Astrocyte of the spinal cord (primary cell): ENCODE measurements at places on chromosomes 16 and 17.

DNA sequence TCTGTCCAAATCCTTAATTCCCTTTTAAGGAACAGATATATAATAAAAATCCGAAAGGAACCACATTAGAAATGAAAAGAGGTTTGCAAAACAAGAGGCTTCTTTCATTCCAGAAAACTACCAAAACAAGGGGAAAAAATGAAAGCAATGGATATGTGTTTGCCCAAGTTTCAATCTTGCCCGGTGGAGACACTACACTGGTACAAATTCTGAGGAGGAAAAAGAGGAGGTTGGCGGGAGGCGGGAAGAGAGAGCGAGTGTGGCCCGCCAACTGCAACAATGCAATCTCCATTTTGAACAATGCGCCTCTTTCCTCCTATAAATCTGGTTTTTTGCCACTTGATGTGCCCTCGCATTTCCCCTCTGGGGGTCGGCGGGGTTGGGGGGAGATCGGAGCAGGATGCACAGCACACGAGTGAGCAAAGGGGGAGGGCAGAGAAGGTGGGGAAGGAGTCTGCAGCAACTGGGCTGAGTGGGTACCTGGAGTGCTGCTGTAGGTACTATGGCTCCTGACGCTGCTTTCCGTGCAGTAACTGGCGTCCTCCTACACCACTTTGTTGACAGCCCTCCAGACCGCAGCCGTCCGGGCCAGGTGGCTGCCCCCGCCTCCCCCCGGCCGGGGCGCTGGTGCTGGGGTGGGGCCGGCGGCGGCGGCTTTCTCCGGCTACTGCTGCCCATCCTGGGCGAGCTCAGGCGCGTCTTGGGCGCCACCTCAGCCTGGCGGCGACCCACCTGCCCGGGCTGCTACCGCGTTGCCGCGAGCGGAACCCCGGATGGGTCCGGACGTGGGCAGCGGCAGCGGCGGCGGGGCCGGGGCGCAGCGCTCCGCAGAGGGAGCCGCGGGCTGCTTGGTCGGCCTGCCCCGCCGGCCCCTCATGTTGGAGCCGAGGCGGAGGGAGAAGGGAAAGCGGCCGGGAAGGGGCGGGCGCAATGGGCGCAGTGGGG lies 93.8 kb upstream of the PLEKHM1 start:
- DNase-seq = peak; percentile 53

- DNase-seq = no peak
These were observed 109.7 kb downstream of the PLCG2 start for GRCh38 chr16:81888520-81889394.

- no peak for DNase-seq
These were observed 58.5 kb downstream of the TNFRSF13B start for GRCh38 chr17:16913463-16913862.

DNA sequence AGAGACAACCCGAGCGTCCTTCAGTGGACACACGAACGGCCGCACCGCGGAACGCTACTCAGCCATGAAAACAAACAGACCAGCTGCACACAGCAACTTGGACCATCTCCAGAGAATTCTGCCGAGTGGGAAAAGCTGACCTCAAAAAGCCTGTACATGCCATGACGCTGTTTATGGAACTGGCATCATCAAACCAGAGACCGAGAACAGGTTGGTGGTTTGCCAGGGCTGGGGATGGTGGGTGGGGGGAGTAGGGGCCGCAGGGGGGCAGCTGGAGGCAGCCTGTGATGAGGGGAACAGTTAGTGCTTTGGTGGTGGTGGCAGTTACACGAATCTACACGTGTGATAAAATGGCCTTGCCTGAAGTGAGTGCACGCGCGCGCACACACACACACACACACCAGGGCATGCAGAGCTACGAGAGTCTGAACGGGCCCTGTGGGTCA lies 169.8 kb downstream of the LAT start:
- peak; percentile 52 for DNase-seq

GRCh38 chr16:84828322-84828721 lies 8.5 kb downstream of the CRISPLD2 start:
- DNase-seq = no peak

GRCh38 chr16:1081734-1082265 lies 9.3 kb downstream of the SSTR5 start:
- DNase-seq = no peak

- no peak for DNase-seq
These were observed 31.8 kb downstream of the UBN1 start for GRCh38 chr16:4879049-4879448.

- peak; percentile 67 for DNase-seq
These were observed 163.5 kb upstream of the CDH11 start for GRCh38 chr16:65285128-65286048.

GRCh38 chr17:58476812-58477211 lies 11.4 kb downstream of the HSF5 start:
- no peak for DNase-seq

GRCh38 chr16:81612351-81613163 lies 166.5 kb upstream of the PLCG2 start:
- no peak for DNase-seq

GRCh38 chr16:10751291-10751697 lies 7.7 kb downstream of the NUBP1 start:
- DNase-seq = no peak

- peak; percentile 87 for DNase-seq
These were observed 26.2 kb upstream of the PMFBP1 start for GRCh38 chr16:72198021-72198711.

DNA sequence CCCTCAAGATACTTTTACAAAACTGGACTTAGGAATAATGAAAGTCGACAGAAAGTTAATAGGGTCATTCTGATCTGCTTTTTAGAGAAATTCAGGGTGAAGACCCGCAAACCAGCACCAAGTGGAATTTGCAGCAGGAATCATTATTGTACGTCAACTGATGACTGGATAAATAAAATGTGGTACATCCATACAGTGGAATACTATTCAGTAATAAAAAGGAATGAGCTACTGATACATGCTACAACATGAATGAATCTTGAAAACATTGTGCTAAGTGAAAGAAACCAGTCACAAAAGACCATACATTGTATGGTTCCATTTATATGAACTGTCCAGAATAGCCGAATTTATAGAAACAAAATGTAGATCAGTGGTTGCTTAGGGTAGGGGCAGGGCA lies 83.1 kb downstream of the GNAO1 start:
- DNase-seq = no peak

GRCh38 chr17:54626146-54626703 lies 274.4 kb upstream of the TOM1L1 start:
- no peak for DNase-seq

GRCh38 chr17:60447375-60447774 lies 25.1 kb downstream of the CHCT1 start:
- DNase-seq = no peak

- peak; percentile 43 for DNase-seq
These were observed 22.8 kb downstream of the CPNE2 start for GRCh38 chr16:57115168-57115513.

DNA sequence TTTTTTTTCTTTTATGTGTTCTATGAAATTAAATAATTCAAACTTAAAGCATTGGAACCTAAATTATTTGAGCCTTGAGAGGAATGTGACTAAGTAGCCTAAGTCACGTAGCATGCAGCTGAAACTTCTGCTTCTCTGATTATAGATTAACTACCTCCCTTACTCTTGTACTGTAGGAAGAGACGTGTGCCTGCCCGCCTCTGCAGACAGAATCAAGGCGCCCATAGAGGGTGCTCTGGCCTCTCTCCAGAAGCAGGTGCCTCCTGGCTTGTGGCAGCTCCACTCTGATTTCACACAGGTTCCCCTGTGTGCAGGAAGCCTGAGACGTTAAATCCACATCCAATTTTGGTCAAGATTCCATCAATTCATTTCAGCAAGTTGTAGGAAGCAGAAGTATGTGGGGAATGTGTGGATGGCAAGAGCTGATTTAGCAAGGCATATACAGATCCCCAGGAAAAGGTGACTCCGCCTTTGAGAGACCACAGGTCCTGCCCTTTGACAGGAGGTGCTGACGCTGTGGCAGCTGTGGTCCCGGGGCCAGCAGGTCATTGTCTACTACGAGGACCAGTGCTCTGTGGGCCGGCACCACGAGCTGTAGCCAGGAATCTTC lies 1418.8 kb downstream of the CDH11 start:
- no peak for DNase-seq

DNA sequence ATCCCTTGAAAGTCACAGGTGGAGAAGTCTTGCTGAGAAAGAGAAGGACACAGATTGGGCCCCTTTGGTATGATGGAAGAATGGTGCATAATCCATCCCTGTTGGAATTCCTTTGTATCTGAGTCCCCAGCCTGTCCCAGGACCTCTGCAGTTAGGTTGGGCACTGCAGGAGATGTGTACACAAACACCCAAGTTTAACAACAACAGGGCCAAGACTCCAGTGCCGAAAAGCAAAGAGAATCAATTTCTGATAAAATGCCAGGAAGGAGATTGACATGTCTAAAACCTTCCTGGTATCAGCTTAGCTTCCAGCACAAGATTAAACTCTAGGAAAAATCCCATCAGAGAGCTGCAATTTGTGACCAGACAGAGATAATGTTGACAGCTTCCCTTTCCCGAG lies 32.9 kb downstream of the KATNIP start:
- DNase-seq = no peak

DNA sequence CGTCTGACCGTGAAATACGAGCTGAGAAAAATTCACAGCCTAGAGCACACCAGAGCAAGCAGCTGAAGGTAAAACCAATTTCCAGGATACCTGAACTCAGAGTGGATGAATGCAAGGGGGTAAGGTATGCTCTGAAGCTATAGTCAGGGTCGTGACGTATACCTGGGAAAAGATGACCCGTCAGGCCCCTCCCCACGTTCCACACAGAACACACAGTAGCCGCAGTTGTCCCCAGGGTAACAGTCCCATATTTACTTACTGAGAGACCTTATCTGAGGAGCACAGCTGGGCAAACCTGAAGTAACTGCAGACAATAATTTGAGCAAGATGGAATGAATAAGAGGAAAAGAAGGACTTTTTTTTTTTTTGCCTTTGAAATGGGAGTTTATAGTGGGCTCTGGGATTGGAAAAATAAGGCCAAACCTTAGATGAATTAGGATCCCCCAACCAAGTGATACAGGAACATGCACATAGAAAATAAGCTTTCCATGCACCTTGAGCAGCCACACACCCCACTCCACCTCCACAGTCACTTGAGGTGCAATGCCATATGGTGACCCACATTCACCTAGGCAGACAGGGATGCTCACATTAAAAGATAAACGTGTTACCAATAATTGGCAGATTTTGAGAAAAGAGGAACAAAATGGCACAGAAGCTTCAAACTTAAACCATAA lies 38.0 kb downstream of the ABCA6 start:
- DNase-seq = no peak

- peak; percentile 8 for DNase-seq
These were observed 4.0 kb upstream of the HSBP1 start for GRCh38 chr16:83803811-83804210.

DNA sequence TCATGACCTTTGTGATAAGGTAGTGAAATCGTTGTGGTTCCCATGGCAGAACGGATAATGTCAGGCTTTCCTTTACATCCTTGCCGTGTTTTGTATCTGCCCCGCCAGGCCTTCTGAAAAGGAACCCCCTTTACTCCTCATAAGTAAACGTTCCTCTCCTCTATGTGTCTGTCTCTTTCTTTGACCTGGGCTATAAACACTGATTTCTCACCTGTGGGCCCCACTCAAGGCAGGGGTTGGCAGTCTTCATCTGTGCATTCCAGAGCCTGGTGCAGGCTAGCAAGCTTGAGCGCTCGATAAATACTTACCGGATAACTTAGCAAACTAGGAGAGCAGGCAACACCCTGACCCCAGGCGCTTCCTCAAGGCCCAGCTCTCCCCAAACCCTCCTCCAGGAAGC lies 7.3 kb upstream of the HAP1 start:
- DNase-seq = no peak

DNA sequence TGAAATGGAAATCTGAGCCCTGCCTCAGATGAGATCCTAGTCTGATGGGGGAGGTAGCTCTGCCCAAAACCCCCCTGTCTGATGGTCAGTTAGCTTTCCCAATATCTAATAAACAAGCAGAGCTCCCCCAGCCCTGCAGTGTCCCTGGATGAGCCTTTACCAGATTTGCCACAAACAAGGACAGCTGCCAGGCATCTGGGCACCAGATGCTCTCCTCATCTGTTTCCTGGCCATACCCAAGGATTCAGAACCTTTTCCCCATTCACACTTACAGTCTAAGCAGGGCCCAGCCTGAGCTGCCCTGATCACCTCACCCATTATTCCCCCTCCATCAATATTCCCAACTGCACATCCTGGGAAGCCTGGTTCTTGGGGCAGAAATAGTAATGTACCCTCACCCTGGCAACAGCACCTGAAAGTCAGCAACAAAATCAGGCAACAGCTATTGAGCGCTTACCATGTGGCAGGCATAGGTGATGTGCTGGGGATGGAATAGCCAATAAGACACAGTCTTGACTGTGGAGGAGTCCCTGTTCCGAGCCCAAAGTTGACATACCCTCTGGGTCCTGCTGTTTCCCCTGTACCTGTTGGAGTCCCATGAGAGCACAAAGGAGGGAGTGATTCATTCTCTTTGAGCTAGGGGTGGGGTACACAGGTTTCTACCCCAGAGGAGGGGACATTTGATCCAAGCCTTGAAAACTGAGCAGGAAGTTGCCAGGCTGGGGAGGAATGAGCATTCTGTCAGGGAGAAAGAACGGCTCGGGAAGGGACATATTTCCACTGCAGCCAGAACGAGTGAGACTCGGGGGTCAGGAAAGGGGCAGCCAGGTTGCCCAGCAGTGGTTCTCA lies 147.4 kb downstream of the TMEM132E start:
- DNase-seq = no peak

GRCh38 chr16:67407788-67408452 lies 8.4 kb downstream of the ZDHHC1 start:
- DNase-seq = no peak

- no peak for DNase-seq
These were observed 3.3 kb upstream of the NR1D1 start for GRCh38 chr17:40103688-40104087.

DNA sequence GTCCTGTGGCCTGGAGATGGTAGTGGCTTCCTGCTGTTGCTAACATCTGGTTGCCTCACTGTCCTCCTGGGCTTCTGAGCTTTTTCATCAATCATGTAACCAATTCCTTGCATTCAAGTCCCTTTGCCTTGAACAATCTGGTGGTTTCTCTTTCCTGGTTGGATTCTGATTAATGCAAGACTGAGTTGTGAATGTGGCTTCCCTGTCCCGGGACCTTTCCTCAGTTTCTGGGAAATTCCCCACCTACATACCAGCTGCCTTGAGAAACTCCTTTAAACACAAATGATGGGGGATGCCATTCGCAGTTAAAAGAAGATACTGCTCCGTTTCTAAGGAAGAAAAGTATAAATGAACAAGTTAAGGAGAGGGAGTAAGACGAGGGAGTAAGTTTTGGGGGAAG lies 39.9 kb upstream of the NLRP1 start:
- DNase-seq = no peak

GRCh38 chr17:602436-602835 lies 112.2 kb downstream of the VPS53 start:
- DNase-seq = peak; percentile 30

DNA sequence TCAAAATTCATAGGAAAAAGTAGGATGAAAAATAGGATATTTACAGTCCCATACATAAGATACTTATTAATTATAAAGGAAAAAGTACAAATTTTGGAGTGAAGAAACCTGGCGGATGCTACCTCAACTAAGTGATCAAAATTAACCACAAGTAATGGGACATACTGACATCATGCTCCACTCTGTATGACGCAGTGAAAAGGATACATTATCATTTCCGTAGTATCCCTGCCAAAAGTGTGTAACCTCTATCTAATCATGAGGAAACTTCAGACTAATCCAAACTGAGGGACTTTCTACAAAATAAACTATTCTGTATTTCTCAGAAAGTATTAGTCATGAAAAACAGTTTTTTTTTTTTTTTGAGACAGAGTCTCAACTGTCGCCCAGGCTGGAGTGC lies 60.5 kb downstream of the TRIM37 start:
- no peak for DNase-seq

GRCh38 chr17:81582749-81583148 lies 30.6 kb upstream of the FAAP100 start:
- no peak for DNase-seq

- no peak for DNase-seq
These were observed 126.4 kb upstream of the SMURF2 start for GRCh38 chr17:64788286-64789060.
